ENCODE measurements at places on chromosomes 5 and 9. TPM values are rescaled to one million over a fixed set of nuclear protein-coding genes. Genes with fewer than 3 reads are reported as not detected.

- H3K27me3 ChIP-seq, result peaks cover 4% of the 10 kb centered on the region
- no peaks in the 10 kb centered on the region for H3K36me3 ChIP-seq
- DNase-seq, result no peak
These were observed 30.9 kb upstream of the NXNL2 start for GRCh38 chr9:88503845-88504764.

- H3K36me3 ChIP-seq, result peaks cover 34% of the 10 kb centered on the region
- no peaks in the 10 kb centered on the region for H3K27me3 ChIP-seq
- peak overlapping the region; percentile 97 for H3K27ac ChIP-seq
- peaks cover 41% of the 10 kb centered on the region for H3K4me1 ChIP-seq
These were observed 1.3 kb downstream of the HMGXB3 start for GRCh38 chr5:150001660-150002486.

ADGRV1 gene
- total RNA-seq, result 0.63 TPM

GRCh38 chr9:107215381-107215780 is 67.7 kb upstream of the RAD23B start:
- no peaks in the 10 kb centered on the region for H3K27me3 ChIP-seq
- H3K36me3 ChIP-seq, result no peaks in the 10 kb centered on the region
- no peak overlapping the region for H3K4me3 ChIP-seq
- DNase-seq, result no peak
- H3K4me1 ChIP-seq, result peaks cover 13% of the 10 kb centered on the region
- no peak overlapping the region for H3K27ac ChIP-seq

DNA sequence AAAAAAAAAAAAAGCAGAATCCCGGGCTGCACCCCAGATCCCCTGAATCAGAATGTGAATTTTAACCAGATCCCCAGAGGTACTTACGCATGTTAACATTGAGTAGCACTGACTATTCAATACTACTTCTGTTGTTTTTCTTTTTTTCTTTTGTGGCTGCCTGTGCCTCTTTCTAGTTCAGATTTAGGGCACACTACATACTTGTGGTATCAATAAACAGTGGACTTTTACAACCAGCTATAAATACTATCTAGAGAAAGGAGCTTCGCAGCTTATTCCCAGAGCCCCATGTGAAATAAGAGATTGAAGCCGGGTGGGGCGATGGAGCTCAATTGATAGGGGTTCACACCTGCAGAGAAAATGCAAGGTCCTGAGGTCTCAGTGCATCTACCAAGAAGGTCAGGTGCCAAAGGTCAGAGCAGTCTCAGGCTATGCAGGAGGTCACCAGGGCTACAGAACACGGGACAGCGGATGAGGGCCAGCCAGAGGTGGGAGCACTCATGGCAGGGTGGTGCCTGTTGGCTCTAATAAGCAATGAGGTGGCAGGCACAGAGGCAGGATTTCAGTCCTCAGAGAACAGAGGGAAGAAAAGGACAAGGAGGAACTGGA is 22.3 kb downstream of the WWC1 start:
- DNase-seq, result no peak
- no peaks in the 10 kb centered on the region for H3K27me3 ChIP-seq
- H3K4me3 ChIP-seq, result no peak overlapping the region
- H3K36me3 ChIP-seq, result no peaks in the 10 kb centered on the region
- no peak overlapping the region for H3K27ac ChIP-seq

DNA sequence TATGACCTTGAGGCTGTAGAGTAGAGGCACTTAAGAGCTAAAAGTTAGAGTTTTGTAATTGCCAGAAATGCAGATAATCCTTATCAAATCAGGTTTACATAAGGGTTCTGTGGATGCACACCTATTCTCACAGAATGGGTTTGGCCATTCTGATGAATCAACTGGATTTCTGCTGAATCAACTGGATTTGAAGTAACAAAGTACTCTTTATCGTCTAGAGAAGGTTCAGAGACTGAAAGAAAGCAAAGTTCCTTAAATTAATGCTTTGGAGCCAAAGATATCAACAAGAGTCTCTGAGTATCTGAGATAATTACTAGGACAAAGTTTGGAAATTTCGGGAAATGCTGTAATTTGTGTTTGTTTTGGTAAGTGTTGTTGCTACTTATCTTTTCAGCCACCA is 669.6 kb upstream of the ZNF608 start:
- H3K27ac ChIP-seq, result no peak overlapping the region
- DNase-seq, result no peak
- H3K27me3 ChIP-seq, result no peaks in the 10 kb centered on the region
- H3K4me1 ChIP-seq, result no peaks in the 10 kb centered on the region
- H3K4me3 ChIP-seq, result no peak overlapping the region
- H3K36me3 ChIP-seq, result no peaks in the 10 kb centered on the region

DNA sequence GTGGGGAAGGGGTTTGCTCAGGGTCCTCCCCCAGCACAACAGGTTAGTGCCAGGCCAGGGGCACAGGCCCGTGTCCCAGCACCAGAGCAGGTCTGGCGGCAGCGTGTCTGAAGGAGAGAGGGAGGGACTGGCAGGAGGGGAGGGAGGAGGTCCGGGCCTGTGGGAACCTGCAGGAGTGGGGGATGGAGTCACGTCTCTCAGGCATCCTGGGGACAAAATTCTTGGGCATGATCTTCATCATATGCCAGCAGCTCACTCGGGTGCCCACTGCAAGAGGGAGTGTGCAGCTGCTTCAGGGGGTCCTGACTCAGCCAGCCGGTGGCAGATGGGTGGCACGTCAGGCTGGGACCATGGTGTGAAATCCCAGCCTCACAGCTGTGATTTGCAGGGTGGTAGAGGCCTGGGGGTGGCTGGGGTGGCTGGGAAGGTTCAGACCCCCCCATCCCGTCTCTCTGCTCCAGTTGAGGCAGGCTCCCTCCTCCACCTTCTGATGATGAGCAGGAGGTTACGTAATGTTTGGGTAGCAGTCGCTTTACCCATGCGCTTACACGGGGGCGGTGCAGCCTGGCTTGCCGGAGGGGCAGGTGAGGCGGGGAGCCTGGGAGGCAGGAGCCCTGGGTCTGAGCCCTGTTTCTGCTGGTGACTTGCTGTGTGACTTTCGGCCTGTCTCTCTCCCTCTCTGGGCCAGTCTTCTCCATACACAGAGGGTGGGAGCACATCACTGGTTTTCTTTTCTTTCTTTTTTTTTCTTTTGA is 40.5 kb downstream of the NCS1 start:
- H3K36me3 ChIP-seq, result no peaks in the 10 kb centered on the region
- H3K27me3 ChIP-seq, result peaks cover 1% of the 10 kb centered on the region
- H3K4me1 ChIP-seq, result no peaks in the 10 kb centered on the region
- H3K4me3 ChIP-seq, result no peak overlapping the region
- H3K27ac ChIP-seq, result no peak overlapping the region

LMX1B gene
- total RNA-seq, result not detected
